Stimulated activated CD4-positive, alpha-beta T cell treated with anti-CD3 and anti-CD28 coated beads, TNF-alpha, amount 100 ng/mL, for 1 hour (primary cell): ENCODE measurements at places on chromosomes 6 and 20.

GRCh38 chr6:80217794-80218193 lies 111.3 kb downstream of the BCKDHB start:
- no peak for DNase-seq

DNA sequence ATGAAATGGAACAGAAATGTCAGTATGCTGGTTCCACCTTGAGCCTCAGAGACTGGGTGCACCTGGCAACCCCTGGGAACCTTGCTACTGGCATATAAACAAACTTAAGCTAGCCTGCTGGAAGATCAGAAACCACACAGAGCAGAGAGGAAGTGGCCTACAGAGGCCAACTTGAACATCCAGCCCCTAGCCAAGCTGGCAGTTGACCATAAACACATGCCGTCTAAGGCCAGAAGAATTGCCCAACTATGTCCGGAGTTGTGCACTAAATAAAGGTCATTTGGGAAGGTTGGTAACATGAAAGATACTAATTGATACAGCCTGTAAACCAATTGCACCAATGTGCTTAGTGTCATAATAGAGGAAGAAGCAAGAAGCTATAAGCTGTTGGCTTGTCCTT lies 266.6 kb upstream of the BTBD3 start:
- DNase-seq, result no peak

GRCh38 chr6:76702187-76702586 lies 629.7 kb upstream of the IMPG1 start:
- no peak for DNase-seq

GRCh38 chr6:159043947-159044346 lies 844 bp downstream of the TAGAP start:
- no peak for DNase-seq
